ENCODE measurements at places on chromosomes 1 and 21.
A peak's percentile ranks its signal among the peaks of the same experiment; 100 is the strongest.

- DNase-seq = no peak
Observed at GRCh38 chr1:57249511-57249910, 174.3 kb downstream of the DAB1 start.

- DNase-seq = peak; percentile 29
Observed at GRCh38 chr1:109623601-109624161, 4.0 kb downstream of the AMPD2 start.

GRCh38 chr1:97603218-97603617 is 317.6 kb downstream of the DPYD start:
- no peak for DNase-seq

- no peak for DNase-seq
Observed at GRCh38 chr1:38208716-38209632, 162.4 kb upstream of the POU3F1 start.

GRCh38 chr1:159930216-159930615 is 4.9 kb upstream of the TAGLN2 start:
- DNase-seq = no peak

DNA sequence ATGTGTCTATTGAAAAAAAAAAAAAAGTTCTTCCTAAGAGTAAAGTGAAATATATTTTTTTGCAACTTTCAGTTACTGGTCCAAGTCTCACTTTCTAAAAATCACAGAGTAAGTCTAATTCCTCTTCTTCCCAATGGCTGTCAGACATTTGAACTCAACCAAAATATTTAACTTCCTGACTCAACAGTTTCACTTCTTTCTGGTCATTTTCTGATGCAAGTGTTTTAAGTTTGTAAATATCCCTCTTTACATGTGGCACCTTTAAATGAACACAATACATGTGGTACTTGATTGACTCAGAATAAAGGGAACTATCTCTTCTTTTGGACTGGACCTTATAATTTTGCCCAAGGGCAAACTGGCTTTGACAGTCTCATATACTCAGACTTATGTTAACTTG is 76.7 kb downstream of the ASH1L start:
- peak; percentile 11 for DNase-seq

- no peak for DNase-seq
Observed at GRCh38 chr1:82034812-82035211, 234.1 kb downstream of the ADGRL2 start.

- no peak for DNase-seq
Observed at GRCh38 chr1:175116210-175116798, 48.7 kb downstream of the TNN start.

DNA sequence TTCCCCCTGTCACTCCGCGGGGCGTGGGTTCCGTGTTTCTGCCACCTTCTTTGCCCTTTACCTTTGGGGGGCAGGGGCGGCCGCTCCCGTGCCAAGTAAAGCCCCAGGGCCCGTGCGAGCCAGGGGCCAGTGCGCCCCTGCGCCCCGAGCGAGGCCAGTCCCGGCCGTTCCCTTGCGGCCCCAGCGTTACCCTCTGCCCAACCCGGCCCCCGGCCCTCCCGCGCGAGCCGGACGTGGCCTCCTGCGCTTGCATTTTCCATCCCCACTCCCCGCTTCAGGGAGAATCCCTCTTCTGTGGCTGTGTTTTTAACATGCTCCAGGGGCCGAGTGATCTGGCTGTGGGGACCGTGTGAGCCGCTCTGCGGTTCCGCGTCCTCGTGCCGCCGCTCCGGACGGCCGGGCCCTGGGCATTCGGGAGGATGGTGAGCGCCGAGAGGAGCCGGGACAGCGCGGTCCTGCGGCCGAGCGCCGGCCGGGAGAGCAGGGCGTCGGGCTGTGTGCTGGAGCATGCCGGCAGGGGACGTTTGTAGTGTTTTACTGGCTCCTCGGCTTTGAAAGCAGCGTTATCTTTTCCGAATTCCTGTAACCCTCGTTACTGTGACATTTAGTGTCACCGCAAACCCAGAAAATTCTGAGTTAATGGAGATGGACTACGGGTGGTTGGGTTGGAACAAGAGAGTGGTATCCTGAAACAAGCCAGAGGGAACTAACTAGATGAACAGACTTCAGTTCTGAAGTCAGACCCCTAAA is 1.0 kb downstream of the GALNT2 start:
- peak; percentile 62 for DNase-seq

- DNase-seq = no peak
Observed at GRCh38 chr1:224745394-224745793, 129.3 kb downstream of the CNIH3 start.

GRCh38 chr1:226779561-226779960 is 40.5 kb upstream of the ITPKB start:
- DNase-seq = no peak

- DNase-seq = no peak
Observed at GRCh38 chr1:44826375-44827196, 16.5 kb downstream of the PTCH2 start.

- DNase-seq = no peak
Observed at GRCh38 chr21:44653656-44654575, 543 bp downstream of the KRTAP12-4 start.

DNA sequence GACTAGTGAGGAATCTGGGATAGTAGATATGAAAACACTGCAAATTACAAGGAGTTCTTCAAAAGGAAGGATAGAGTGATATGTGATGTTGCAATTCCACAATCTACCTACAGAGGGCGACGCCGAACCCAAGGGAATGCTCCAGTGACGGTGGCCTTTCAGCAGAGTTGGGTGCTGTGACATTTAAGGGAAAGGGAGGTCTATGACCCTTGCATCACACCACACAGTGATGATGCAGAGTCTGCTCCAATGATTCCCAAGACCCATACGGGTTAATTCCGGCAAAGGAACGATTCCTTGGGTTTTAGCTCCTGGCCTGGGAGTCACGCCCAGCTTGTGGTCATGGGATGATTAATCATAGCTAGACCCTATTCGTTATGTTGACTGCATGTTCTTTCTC is 123.0 kb upstream of the IGSF21 start:
- peak; percentile 23 for DNase-seq

- no peak for DNase-seq
Observed at GRCh38 chr1:81660286-81660685, 140.4 kb upstream of the ADGRL2 start.

GRCh38 chr1:3868464-3869006 is 11.3 kb downstream of the DFFB start:
- DNase-seq = no peak

DNA sequence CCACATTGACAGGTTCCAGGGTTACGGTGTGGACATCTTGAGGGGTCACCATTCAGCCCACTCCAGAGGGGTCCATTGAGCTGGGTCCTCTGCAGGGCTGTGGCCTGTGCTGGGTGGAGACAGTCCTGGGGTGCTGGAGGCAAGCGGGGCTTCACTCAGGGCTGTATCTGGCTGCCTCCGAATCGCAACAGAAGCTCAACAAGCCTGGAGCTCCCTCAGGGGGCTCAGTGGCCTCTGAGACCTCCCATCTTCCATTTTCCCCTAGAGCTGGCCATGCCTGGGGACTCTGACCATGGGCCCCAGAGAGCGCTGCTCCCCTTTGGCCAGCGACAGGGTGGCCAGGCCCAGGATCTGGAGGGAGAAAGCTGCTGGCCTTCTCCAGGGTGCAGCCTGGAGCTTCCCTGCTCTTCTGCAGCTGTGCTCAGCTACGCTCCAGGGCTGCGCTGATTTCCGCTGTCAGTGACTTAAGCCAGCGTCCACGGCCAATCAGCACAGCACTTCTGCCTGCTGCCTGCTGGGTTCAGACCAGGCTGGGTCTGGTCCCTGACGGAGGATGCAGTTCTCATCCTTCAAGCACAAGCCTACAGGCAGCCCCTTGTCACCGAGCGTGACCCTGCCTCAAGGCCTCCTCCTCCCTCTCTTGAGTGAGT is 45.0 kb upstream of the ADARB1 start:
- DNase-seq = no peak
